ENCODE measurements at places on chromosomes 1 and 21.

DNA sequence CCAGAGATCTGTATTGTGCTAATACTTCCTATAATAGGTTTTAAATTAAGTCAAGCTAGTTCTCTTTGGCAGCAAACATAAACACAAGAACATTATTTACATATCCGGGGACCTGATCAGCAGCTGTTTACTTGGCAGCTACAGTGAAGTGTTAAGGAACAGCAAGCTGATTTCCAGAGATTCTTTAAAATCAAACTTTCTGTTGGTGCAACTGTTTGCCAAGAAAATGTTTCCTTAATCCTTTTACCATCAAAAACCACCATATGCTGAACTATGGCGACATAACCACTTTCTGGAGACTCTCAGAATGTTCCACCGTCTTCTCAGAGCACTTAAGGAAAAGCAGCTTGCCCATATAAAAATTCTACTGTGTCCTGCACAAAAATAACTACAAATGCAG, 107.0 kb upstream of the KRTAP19-8 start:
- no peak for DNase-seq

GRCh38 chr1:111209622-111210021, 9.2 kb upstream of the DENND2D start:
- no peak for DNase-seq

- no peak for DNase-seq
Observed at GRCh38 chr1:223474804-223475203, 81.6 kb downstream of the CCDC185 start.

GRCh38 chr1:201310986-201311355, 27.7 kb downstream of the PKP1 start:
- DNase-seq = no peak

GRCh38 chr1:232280910-232281309, 349.0 kb downstream of the SIPA1L2 start:
- peak; percentile 45 for DNase-seq

GRCh38 chr1:37282764-37283163, 191.6 kb upstream of the ZC3H12A start:
- no peak for DNase-seq

DNA sequence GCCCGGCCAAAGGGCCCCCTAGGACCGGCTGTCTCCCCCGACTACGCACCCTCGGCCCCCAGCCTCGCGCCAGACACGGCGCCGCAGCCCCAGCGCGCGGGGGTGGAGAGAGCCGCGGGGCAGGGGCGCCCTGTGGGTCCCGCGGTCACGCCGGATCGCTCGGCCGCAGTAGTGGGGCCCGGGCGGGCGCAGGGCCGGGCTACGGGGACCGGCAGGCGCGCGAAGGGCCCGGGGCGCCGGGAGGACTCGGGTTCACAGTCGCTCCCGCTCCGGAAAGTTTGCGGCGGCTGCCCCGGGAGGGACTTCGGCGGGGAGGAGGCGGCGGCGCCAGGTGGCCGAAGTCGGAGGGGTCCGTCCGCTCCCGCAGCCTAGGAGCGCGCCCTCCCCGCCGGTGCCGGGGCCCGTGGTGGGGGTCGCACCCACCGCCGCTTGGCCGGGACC, 7.1 kb upstream of the ZNF669 start:
- no peak for DNase-seq

DNA sequence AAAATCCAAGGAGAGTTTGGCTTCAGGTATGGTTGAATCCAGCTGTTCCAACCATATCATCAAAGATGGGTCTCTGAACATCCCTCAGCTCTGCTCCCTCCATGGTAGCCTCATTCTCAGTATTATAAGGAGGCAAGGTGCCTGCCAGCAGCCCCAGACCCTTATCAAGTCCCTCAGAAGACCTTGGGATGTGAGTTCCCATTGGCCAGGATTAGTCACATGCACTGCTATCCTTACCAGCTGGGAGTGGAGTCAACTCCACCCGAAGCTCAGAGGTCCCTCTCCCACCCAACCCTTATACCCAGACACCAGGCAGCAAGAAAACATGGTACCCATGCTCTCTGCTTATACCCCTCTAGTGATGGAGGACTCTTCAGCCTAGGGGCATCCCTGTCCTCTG, 153.7 kb upstream of the ZBTB40 start:
- DNase-seq = no peak

GRCh38 chr1:91015794-91016550, 5.9 kb downstream of the ZNF644 start:
- no peak for DNase-seq

DNA sequence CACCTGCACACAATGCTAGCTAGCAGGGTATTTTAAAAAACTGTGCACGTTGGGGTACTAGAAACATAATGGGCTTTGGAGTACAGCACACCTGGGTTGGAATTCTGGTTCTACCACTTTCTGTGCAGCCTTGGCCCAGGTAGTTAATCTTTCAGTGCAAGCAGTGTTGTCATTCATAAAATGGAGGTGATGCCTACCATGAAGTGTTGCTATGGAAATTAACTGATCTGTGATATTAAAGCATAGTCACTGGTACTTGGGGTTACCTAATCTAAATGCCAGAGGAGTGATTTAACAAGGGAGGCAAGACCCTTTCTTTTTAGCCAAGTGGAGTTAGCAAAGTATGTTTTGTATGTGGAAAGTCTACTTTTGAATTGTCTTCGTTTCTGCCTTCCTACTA, 18.0 kb downstream of the ATP1B1 start:
- DNase-seq = no peak

GRCh38 chr21:36784947-36785346, 86.0 kb downstream of the SIM2 start:
- DNase-seq = no peak

All from iPS DF 6.9 (cell line).